ENCODE measurements at places on chromosomes 5 and 9. TPM values are rescaled to one million over a fixed set of nuclear protein-coding genes. Genes with fewer than 3 reads are reported as not detected.

The SLC6A19 gene
- total RNA-seq, result 0.32 TPM

DNA sequence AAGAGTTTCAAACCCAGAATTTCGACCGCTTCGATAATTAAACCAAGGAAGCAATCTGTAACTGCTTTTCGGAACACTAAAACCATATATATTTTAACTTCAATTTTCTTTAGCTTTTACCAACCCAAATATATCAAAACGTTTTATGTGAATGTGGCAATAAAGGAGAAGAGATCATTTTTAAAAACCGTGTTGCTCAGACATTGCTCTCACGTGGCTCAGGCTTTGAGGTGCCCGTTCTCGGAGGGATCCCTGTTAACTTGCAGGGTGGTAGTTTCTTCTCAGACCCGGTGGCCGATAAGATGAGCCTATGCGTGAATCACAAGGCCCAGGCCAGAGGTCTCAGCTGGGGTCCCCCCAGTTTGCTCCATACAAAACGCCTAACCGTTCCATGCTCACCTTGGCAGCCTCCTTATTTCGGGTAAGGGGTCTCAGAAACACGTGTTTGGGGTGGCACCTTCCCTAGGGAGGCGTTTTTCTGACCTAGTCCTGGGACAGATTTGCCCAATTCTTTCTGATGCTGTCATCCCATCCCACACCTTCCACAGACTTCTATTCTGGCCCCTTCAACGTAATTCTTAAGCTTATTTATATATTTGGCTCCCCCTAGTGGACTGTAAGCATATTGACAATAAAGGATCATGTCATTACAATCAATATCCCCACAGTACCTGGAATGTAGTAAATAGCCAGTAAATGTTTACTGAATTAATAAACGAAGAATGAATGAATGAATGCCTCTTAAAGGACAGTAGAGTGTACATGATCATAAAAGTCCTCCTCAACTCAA lies 48.1 kb downstream of the THBS4 start:
- no peak for DNase-seq

GRCh38 chr9:37430841-37431597 lies 8.5 kb downstream of the GRHPR start:
- DNase-seq, result no peak

DNA sequence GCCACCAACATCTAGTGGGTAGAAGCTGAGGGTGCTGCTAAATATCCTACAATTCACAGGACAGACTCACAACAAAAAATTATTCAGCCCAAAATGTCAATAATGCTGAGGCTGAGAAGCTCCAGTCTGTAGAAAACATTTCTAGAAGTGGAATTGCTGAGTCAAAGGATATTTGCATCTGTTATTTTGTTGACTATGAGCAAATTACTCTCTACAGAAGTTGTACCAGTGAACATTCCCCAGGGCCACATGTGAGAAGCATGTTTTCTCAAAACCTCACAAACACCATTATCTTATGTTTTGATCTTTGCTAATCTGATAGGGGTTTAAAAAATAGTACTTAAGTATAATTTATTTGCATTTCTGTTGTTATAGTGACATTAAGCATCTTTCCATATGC lies 15.4 kb downstream of the ITK start:
- DNase-seq, result no peak
